ENCODE measurements at places on chromosomes 6 and 20.

DNA sequence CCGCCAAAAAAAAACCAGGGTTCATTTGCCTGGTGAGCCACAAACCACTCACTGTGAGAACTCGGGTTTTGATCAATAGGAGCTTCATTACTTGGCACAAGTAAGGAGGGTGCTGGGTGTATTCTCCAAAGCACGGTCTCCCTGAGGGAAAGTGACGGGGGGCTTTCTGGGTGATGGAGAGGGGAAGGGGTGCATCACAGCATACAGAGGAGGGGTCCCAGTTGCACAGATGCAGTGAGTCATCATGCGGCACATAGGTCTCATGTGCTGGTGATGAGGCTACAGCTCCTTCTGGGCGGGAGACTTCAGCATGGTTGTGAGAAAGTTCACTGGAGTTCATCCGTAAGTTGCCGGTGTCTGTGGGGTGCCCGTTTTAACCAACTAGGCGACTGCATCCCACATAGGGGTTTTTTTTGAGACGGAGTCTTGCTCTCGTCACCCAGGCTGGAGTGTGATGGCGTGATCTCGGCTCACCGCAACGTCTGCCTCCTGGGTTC, 36.2 kb downstream of the SUN5 start:
- no peak for DNase-seq

DNA sequence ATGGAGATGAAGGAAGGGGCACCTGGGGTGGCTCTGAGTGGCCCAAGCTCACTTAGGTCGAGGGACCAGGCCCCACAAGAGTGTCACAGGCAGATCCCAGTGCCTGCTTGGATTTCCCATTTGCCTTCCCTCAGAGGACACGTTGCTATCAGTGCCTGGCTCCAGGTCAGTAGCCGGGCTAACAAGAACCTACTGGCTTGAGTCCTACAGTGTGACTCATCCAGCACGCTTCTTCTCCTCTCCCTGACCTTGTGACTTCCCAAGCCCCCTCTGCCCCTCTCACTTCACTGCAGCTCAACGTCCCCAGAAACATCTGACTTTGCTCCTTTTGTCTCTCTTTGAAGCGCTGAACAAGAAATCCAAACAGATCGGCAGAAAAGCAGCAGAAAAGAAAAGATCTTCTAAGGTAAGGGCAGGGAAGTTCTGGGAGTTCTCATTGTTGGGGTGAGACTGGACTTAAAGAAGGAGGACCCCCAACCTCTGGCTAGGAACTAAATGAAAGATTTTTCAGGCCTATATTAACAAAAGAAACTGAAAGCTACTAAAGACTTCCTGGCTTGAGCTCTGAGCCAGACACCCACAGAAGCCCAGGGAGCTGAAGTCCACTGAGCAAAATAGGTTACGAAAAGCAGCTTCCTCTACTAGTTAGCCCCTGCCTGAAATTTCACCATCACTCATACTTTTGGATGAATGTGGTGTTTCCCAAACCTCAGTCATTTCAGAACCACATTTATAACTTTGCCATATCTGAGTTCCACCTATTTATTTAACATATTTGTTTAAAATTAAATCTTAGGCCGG, 21.5 kb downstream of the ASIP start:
- no peak for DNase-seq

DNA sequence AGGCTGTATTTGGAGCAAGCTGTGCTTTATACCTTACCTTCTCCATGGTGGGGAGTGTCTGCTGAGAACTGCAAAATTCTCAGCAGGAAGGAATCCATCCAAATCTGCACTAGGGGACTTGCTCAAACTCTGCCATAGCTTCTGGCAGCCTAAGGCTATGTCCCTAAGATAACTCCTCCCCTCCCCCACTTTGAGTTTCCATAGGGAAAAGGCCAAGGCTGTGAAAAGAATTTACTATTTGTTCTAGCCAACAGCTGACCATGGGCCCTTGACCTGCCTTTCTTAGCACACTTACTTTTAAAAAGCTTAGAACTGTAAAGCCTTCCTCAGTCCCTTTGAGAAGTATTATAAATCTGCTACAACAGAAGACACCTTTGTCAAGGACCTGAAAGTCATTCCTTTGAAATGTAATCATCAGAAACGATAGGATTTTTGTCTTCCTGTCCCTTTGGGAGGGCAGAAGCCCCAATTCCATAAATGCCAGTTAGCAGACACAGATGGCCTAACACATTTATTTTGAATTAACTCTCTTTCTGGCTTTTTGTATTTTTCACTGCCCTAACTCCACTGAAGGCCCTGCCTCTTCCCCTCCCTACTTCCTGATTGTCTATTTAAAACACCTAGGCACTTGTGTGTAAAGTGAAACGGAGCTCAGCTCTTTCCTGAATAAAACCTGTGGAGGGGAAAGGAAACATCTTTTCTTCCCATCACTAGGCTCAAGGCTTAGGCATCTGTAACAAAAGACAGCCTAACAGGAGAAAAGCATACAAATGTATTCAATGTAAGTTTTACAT, 157.1 kb downstream of the AKAP7 start:
- no peak for DNase-seq

GRCh38 chr6:29943053-29943966, 978 bp downstream of the HLA-A start:
- no peak for DNase-seq

- DNase-seq, result no peak
Observed at GRCh38 chr6:21844120-21844917, 250.8 kb downstream of the SOX4 start.

GRCh38 chr6:114376611-114377175, 33.9 kb upstream of the HS3ST5 start:
- DNase-seq, result no peak

DNA sequence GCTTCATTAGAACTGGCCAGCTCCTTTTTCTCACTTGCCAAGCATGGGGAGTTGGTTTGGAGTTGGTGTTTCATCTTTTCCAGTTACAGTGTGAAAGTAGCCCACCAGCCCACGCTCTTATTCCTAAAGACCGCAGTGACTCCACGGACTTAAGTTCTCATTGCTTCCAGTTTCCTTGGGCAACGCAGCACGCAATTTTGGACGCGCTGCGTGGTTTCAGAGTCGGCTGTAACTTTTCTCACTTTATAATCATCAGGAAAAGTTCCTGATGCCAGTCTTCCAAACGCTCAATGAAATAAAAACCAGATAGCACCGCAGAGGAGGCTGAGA, 381 bp upstream of the PEX7 start:
- DNase-seq, result no peak

- DNase-seq, result no peak
Observed at GRCh38 chr6:43275801-43276576, 22.1 kb upstream of the SLC22A7 start.

DNA sequence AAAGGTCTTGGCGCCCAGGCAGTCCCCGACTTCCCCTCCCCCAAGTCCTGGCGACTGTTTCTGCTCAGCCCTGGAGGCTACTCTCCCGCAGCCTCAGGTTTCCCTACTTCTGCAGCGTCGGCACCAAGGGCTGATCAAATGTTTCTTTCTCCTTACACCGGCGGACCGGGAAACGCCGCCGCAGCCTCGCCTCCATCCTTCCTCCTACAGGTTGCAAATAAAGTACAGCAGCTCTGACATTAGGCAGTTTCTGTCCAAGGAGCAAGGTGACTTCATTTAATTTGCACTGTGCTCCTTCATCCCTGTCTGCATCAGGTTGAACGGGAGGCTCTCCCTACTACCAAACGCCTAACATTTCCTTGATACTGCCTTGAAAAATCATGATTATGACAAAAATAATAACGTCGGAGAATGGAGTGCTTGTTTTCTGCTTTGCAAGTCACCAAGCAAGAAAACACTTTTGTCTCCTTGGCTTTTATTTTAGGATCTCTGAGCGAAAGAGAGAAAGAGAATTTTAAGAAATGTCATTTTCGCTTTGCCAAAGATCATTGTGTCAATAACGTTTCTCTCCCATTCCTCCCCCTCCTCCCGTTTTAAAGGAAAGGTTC, 1.0 kb downstream of the CLIC5 start:
- no peak for DNase-seq

DNA sequence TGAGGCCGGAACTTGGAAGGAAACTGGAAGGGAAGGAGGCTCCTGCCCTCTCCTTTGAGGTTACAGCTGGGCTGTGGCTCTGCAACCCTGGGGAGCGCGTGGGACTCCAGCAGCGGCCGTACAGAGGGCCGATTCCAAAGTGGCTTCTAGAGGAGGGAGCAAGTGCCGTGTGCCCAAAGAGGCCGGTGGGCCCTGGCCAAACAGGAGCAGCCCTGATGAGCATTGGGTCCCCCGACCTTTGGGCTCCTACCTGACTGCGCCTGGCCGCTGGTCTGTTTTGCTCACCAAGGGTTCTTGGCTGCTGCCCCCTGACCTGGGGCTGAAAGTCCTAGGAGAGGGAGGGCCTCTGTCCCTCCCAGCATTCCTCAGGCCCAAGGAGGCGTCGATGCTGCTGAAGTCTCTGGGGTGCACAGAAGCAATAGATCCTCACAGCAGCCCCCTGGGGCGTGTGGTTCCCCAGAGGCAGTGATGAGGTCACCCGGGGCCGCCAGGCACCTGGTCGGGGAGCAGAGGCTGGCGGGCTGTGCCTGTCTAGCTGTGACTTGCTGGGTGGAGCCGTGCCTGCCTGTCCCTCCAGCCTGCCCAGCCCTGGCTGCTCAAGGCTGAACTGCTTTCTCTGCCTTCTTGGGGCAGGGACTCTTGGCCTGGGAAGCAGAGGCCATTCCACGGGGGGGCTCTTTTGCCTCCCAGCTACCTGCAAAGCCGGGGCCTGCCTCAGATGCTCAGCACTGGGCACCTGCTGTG, 9.8 kb downstream of the RBM38 start:
- no peak for DNase-seq

DNA sequence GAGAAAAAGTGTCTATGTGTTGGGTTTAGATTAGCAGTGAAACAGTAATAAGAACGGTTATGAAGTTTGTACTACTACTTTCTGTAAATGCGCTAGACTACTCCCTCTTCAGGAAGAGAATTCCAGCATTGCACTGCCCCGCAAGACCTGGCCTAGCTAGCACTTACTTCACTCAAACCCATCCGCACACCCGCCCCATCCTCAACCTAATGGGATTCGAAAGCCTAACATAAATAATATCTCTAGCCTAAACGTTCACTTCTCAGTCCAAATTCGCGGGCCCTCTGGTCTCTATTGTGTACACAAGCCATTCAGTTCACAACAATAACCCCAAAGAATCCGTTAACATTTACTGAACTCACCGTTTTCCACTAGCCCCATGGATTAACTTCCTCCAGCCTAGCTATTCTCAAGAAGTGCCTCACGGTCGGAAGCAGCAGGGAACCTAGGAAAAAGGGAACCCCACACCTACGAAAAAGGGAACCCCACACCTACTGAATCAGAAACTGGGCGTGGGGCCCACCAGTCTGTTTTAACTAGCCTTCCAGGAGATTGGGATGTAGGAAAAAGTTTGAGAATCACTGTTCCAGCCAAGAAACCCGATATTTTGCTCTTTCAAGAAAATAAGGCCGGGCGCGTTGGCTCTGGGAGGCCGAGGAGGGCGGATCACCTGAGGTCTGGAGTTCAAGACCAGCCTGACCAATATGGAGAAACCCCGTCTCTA, 45.4 kb upstream of the BTN3A2 start:
- DNase-seq, result no peak

GRCh38 chr6:9745966-9746365, 668.9 kb downstream of the TFAP2A start:
- no peak for DNase-seq

DNA sequence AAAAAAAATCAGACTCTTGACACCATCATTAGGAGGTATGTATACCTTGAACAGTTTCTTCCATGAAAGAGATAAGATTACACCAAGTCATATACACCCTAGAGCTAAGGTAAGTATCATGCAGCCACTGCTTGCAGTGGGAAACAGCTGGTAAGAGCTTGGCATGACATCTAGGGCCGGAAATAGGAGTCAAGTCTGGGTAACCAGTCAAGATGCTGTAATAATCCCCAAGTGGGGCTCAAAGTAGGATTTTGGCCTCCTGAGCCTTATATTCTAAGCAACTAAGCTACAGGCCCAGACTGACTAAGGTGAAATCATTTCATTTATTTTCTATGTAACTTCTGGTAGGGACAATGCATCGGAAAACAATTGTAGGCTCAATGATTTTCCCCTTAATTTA, 23.9 kb downstream of the TRERF1 start:
- no peak for DNase-seq

- no peak for DNase-seq
Observed at GRCh38 chr6:160260367-160260766, 1.7 kb upstream of the SLC22A2 start.

GRCh38 chr20:5612581-5613301, 137.5 kb upstream of the SHLD1 start:
- no peak for DNase-seq

DNA sequence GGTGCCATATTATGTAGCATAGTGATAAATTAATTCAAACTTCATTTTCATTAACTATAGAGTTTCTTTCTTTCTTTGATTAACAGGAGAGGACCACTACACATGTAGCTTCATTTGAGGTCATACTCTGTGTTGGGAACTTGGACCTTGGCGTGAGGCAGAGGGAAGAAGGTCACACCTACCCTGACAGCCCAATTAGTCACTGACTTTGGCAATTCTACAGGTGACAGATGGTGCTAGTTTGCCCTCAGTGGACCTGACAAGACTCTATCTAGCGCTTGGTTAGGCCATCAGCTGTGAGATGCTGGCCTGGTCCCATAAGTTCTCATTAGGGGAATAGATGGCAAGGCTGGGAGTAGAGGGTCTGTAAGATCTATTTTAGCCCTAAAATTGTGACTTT, 14.2 kb downstream of the SLX4IP start:
- DNase-seq, result no peak

- DNase-seq, result no peak
Observed at GRCh38 chr6:56370127-56370540, 122.8 kb upstream of the COL21A1 start.

GRCh38 chr20:61767761-61768494, 297.8 kb downstream of the TAF4 start:
- no peak for DNase-seq

- no peak for DNase-seq
Observed at GRCh38 chr6:64680446-64680845, 1026.6 kb downstream of the EYS start.

- DNase-seq, result no peak
Observed at GRCh38 chr6:118372413-118372812, 175.7 kb upstream of the PLN start.

DNA sequence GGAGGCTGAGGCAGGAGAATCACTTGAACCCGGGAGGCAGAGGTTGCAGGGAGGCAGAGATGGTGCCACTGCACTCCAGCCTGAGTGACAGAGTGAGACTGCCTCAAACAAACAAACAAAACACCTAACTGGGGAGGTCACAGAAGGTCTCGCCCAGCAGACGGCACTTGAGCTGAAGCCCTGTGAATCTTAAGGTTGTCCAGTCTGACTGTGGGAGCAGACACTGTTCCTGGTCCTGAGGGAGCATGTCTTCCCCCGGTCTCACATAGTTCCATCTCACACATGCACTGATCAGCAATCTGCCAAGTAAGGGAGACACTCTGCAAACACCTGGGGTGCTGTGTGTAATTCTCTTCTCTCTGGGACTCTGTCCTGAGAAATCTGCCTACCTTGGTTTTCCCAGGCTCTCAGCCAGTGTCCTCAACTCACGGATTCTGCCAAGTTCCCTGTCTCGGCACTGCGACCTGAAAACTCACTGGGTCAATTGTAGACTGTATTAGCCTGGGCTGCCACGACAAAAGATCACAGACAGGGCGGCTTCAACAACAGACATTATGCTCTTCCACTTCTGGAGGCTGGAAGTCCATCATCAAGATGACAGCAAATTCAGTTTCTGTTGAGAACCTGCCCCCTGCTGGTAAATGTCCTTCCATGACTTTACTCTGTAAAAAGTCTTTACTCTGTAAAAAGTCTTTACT, 94.3 kb downstream of the JPH2 start:
- DNase-seq, result no peak

Data from GM19239 (cell line).